IMR-90 (cell line): ENCODE measurements at places on chromosomes 13 and 19.

- DNase-seq: no peak
Measured at GRCh38 chr19:8392017-8392591, 1.9 kb downstream of the RAB11B start.

- no peak for DNase-seq
Measured at GRCh38 chr13:90108547-90108946, 1238.9 kb upstream of the MIR17HG start.

- DNase-seq: peak; percentile 89
Measured at GRCh38 chr19:2578901-2579677, 103.2 kb downstream of the GADD45B start.

DNA sequence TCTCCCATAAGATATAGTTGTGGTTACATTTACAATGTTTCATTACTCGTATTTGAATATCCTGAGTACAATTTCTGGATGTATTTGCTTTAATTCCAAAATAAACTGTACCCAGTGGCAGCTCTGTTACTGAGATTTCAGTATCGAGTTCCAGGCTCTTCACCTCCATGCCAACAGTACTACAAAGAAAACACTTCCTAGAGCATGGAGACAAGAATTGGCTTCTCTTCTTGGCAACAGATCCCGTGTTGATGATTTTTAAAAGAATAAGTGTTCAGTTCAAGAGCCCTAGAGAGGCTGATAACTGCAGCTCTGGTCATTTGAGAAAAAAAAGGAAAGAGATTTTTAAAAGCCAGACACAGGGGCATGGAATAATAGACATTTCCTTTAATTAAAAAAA lies 302.8 kb downstream of the EFNB2 start:
- DNase-seq: no peak

DNA sequence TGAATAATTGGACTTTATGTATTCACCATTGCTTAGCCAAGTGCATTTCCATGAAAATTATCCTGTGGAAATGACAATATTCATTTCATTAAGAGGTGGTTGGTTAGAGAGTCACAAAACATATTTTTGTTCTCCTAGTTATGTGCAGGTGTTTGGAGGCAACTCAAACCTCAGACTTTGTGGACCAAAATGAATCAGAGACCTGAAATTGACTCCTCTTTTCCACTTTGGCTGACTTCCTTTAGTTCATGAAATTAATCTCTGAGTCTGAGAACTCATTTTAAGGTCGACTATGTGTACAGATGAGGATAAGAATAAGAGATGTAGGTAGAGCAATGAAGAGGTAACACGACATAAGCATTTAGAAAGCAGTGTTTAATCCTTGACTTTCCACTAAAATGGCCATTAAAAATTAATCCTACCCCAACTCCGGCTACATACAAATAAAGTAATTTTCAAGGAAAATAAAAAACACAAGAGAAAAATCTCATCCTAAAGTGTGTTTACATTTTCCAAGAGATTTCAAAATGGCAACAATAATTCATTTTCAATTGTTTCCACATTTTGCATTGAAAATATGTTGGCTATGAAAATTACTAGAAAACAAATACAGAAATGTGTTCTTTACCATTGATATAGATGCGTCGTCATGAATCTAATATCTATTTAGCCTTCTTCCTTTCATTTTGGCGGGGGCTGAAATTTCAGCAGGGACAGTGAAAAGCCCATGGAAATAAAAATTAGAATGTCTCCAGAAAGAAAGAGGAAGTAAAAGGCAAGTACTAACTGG lies 185.4 kb upstream of the CSNK1A1L start:
- no peak for DNase-seq

GRCh38 chr13:26061947-26062346 lies 10.1 kb upstream of the SHISA2 start:
- DNase-seq: peak; percentile 61

GRCh38 chr13:33087091-33087490 lies 70.9 kb downstream of the KL start:
- no peak for DNase-seq
